ENCODE measurements at places on chromosomes 2 and 18.

- DNase-seq, result no peak
These were observed 12.7 kb downstream of the SPIRE1 start for GRCh38 chr18:12645254-12645653.

DNA sequence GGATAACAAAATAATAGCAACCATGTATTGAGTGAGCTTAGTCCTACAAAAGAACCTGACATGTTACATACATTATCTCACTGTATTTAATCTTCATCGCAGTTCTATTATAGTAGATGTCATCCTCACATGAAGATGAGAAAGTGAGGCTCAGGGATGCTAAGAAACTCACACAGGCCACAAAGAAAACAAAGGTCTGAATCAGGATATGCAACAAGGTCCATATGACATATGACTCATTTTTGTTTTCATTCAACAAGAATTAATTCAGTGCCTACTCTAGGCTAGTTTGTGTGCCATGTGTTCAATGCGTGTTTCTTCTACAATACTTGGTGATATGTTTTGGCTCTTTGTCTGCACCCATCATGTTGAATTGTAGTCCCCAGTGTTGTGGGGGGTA lies 219.7 kb upstream of the EPHA4 start:
- DNase-seq, result no peak

GRCh38 chr2:240868286-240869108 lies at the start of gene AGXT:
TSS of gene AGXT (plus strand) at chr2:240868824. CDS start at chr2:240868866, 42 bp downstream.
- DNase-seq, result no peak

GRCh38 chr2:37324536-37324785 lies 172 bp downstream of the PRKD3 start:
- DNase-seq, result no peak

- no peak for DNase-seq
These were observed 11.1 kb upstream of the KLHL30 start for GRCh38 chr2:238127165-238128060.

- DNase-seq, result no peak
These were observed 20.3 kb downstream of the MTERF4 start for GRCh38 chr2:241081643-241082340.

GRCh38 chr18:23416298-23416697 lies 36.8 kb upstream of the RIOK3 start:
- no peak for DNase-seq

DNA sequence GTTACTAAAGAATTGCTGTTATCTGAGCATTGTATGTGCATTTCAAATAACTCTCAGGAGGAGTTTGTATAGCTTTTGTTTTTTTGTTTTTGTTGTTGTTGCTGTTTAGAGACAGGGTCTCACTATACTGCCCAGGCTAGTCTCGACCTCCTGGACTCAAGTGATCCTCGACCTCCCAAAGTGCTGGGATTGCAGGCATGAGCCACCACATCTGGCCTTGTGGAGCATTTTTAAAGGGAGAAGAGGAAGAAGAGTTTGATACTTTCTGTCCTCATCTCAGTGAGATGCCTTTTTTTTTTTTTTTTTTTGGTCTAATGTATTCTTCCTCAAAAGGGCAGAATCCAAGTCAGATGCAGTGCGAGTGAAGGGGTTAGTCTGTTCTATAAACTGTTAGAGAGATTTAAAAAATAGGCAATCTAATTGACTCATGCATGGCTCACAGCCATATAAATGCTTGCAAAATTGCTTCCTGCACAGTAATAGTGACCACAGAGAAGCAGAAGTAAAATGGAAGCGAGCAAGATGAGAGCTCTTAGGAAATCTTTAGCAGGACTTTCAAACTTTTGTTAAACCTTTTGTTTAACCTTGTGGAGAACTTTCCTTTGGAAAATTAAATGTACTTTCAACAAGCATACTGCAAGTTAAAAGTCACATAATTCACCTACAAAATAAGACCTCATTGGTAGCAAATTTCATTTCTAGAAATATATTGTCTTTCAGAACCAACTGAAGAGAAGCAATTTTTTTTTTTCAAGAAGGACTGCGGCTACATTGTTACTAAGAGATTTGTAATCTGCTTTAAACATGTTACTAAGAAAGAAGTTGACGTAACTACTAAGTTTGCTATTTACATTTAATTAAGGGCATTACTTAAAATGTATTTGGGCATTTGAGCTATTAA lies 52.3 kb upstream of the ROCK1 start:
- DNase-seq, result no peak

- DNase-seq, result no peak
These were observed 24.9 kb downstream of the TET3 start for GRCh38 chr2:74009577-74009976.

- DNase-seq, result no peak
These were observed 140.1 kb downstream of the PTGR3 start for GRCh38 chr18:75068682-75069435.

- no peak for DNase-seq
These were observed 183.4 kb downstream of the PRKCE start for GRCh38 chr2:45834858-45835257.
